ENCODE measurements at places on chromosomes 1 and 21.

- no peak for DNase-seq
Observed at GRCh38 chr1:44624268-44624901, 49.9 kb downstream of the TMEM53 start.

- no peak for DNase-seq
Observed at GRCh38 chr1:70504821-70505193, 93.7 kb downstream of the CTH start.

- no peak for DNase-seq
Observed at GRCh38 chr1:158570480-158570879, at the start of gene OR6P1. Gene OR6P1, minus strand, starts transcription at chr1:158570580. Its CDS starts 6,976 bp downstream, at chr1:158563604.

- DNase-seq: peak; percentile 84
Observed at GRCh38 chr1:155208541-155209311, at the start of gene MTX1. Gene MTX1, plus strand, starts transcription at chr1:155208695. Its CDS starts 110 bp downstream, at chr1:155208805.

DNA sequence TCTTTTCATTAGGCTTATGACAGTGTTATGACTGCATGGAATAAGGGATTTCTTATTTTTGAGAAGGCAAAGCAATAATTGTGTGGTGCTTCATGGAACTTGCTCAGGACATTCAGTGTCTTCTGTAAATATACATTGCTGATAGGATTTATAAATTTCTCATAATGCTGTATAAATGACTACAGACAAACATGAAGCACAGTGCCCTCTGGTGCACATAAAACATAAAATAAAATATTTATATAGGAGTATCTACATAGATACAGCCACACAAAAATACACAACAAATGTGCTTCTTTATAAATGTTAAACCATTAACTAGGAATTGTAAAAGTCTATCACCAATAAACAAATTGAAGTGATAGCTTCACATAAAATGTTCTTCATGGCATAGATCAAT lies 24.1 kb downstream of the BRINP3 start:
- DNase-seq: no peak

DNA sequence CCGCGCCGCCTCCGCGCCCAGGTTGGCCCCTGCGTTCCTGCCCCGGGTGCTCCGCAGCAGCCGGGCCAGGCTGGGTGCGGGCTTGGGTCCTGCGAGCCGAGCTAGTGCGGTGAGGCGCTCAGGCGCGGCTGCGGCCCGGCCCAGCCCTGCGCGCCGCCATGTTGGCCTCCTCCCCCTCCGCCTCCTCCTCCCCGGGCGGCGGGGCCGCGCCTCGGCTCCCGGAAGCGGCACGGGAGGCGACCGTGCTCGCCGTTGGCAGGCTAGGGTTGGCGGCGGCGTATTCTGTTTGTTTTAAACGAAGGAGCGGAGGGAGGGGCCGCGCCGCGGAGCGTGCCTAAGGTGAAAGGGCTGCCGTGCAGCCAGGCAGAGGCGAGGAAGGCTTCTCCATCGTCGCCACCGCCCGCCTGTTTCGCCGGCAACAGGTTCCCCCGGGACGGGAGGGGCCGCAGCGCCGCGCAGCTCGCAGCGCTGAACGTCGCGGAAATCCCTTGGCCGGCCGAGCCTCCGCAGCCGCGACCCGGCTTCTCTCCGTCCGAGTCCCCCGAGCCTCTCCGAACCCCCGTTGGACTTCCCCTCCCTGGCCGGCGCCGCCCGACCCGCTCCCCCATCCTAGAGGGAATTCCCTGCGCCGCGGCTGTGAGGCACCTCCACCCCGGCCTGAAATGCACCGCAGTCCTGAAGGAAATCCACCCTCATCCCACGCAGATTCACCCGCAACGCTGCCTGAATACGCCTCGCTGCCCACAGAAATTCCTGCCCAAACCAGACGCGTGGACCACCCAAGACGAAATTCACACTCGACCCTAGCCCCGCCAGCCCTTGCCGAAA lies at the start of gene USP24:
Gene USP24 (minus strand): TSS at position 171 of the 828 bp plus-strand sequence. CDS start 251 bp downstream, outside the sequence.
- DNase-seq: peak; percentile 86

DNA sequence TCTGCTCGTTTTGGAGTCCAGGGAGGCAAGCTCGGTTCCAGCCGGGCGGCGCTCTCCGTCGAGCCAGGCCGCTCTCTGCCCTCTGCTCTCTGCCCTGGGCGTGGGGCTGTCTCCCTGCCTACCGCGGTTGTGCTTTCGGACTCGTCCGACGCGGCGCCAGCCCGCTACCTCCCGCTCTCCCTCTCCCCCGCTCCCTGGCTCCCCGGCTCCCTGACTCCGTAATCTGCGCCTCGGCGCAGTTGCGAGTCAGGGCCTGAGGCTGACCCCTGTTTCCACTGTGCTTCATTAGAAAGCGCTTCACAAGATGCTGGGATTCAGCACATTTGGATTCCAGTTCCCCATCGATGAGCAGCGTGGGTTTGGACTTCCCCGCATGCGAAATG lies 2.2 kb downstream of the SOX13 start:
- DNase-seq: no peak
